ENCODE measurements at places on chromosomes 3 and 15.

DNA sequence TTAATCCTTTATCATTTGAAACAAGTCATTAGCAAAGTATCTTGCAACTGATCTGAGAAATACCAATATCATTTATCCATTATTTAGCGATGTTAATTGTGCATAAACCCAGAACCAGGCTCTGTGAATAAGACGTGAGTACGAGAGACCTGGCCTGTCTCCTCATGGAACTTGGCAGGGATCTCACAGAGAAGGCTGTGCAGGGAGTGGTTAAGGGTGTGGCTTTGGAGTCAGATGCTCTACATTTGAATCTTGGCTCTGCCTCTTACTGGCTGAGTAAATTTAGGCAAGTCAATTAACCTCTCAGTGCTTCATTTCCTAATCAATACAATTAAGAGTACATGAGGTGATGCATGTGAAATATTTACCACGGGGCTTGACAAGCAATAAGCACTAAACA, 39.9 kb upstream of the TBL1XR1 start:
- no peak for DNase-seq

DNA sequence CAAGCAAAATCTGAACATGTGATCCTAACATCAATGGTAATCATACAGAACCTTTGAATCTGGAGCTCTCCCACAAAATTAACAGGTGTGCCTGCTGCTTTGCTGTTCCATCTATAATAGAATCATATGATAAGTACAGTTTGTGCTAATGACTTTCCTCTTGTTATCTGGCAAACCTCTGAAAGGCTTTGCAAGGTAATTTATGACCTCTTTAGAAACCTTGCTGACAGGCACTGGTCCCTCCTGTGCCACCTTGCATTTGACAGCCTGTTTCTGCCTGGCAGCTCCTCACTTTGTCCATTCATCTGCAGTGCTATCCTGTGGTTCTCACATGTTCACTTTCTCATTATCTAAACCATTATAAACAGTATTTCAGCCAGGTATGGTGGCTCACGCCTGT, 10.2 kb upstream of the HTR3C start:
- DNase-seq, result no peak

DNA sequence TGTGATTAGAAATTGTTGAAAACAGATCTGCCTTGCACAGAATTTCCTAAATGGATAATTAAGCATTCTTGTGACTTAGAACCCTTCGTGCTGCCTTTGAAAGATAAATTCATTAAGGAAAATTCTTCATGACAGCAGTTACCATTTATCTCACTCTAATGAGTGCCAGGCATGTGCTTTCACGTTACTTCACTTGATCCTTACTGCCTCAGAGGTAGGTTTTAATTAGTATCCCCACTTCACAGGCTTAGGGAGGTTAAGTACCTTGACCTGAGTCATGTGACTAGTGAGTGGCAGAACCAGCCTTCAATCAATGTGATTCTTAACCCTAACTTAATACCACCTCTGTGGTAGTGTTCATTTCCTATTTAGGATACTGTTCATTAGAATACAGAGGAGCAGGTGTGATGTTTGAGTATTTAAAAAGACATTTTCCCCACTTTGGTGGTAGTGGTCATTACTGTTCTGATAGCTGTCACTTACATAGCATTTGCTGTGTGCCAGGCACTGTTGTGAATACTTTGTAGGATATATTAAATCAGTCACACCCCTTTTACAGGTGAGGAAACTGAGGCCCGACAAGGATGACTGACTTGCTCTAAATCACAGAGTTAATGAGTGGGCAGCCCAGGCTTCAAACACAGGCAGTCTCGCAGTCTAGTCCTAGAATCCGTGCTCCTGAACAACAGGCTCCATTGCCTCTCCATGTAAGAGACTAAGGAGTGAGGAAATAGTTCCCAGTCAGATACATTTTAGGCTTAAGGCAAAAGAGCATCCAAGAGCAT, 57.9 kb downstream of the RLBP1 start:
- DNase-seq, result no peak

GRCh38 chr15:87527416-87527815, 729.1 kb downstream of the NTRK3 start:
- no peak for DNase-seq

GRCh38 chr3:169660709-169661360, 2.7 kb downstream of the MECOM start:
- DNase-seq, result no peak

DNA sequence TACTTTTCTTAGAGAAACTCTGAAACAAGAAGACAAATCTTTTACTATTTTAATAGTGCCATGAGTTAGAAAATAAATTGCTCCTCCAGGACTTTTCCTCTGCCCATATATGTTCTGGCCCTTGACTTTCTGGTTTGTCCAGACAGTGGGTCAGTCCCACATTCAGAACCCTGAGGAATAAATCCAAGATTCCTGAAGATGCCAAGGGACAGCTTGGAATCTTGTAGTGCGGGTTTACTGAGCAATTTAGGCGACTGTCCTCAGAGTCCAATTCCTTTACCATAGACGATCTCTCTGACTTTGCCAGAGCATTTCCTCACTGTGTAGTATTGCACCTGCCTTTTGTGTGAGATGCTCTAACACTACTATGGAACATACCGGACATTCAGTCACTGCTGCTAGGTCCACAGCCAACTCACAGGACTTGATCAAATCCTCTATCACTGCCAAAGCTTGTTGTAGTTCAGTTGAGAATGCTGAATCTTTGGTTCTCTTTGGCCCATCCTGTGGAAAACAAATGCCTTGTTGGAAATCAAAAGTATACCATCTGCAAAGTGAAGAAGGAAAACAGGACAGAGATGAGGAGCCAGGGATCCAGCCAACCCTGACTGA, 37.4 kb upstream of the B3GNT5 start:
- DNase-seq, result no peak

DNA sequence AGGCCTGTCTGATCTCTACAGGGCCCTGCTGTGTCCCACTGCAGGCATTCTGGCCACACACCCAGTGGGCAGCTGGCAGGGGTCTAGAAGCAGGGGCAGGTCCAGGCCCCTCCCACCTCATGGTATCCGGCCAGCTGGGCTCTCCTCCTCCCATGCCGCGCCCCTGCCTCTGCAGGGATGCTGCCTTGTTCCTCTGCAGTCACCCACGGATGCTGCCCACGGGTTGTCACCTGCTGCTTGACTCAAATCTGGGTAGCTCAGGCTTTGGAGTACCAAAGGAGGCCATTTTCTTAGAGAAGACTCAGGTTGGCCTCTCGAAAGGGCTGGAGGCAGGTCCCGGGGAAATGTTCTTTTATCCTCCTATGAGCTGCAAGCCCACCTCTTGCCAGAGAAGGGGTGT, 25.0 kb downstream of the EFCAB12 start:
- no peak for DNase-seq

GRCh38 chr3:51966922-51967383, 301 bp downstream of the PCBP4 start:
- no peak for DNase-seq

GRCh38 chr15:77001351-77001750, 6.4 kb downstream of the PSTPIP1 start:
- DNase-seq, result no peak

- DNase-seq, result no peak
Observed at GRCh38 chr3:6746443-6746842, 114.5 kb upstream of the GRM7 start.

DNA sequence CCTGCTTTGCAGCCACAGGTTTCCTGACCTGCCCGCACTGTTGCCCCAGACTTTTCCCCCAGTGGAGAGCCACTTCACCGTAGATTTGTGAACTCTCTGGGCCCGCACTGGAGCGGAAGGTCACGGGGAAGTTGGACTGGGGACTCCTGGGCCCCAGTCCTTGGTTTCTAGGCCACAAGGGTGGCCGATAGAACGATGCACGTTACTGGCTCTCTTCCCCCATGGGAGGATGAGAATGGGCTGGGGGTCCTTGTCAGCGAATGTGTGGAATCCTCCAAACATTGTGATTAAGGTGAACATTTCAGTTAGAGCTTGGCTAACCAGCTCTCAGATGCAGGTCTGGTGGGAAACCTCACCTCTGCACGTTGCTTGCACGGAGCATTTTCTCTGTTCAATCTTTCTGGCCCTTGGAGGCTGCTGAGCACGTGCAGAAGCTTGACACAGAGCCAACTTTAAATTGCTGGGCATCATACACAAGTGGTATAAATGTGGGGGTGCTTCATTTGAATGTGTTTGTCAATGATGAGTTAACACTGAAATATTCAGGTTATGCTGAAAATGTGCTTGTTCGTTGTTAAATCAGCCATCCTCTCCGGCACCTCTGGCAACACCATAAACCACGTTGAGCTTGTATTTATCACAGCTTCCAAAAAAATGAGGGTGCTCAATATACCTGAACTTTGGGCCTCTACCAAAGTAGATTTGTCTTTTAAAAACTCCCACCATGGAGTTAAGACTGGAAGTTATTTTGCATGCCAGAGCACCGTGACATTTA, 976 bp downstream of the DIS3L start:
- no peak for DNase-seq

DNA sequence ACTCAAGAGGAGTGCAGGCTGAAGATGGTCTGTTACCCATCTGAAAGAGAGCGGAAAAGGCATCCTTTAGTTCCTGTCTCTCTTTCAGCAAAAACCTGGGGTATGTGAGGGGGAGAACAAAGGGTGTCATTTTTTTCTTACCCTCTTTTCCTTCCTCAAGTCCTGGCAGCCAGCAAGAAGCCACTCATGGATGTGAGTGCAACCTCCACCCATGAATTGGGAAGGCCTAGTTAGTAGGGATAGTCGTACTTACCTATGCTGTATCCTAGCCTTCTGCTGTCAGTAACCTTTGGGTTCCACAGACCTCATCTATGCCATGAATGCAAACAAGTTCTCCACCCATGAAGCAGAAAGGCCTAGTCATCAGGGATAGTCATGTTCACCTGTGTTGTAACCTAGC, 472.8 kb downstream of the ZIC1 start:
- DNase-seq, result no peak

GRCh38 chr3:47404431-47404876, 23.6 kb downstream of the PTPN23 start:
- no peak for DNase-seq

GRCh38 chr3:193742628-193743027, 149.6 kb downstream of the OPA1 start:
- DNase-seq, result no peak

DNA sequence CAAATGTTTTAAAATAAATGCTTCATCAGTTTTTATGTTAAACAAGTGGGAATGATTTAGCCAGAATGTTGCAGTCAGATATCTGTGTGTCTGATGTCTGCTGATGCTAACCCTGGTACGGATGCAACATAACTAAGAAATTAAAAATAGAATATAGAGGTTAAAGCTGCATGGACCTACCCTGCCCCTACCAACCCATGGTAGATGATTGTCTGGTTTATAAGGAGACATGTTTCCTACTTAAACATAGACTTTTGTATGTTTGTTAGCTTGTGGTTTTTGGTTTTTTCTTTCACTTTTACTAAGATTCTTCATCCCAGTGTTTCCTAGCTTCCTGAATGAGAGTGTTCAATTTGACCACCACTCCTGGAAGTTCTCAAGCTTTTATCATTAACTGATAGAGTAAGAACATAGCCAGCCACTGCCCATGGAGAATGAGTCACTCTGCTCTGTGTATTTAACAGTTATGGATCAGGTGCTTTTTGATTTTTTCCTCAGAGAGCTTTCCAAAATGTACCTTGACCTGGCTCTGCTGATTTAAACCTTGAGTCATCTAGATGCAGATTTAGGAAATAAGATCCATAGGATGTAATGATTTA, 70.7 kb upstream of the VEPH1 start:
- no peak for DNase-seq

- no peak for DNase-seq
Observed at GRCh38 chr15:51801391-51801835, 28.0 kb upstream of the TMOD3 start.

GRCh38 chr3:175240921-175241320, 381.8 kb downstream of the NAALADL2 start:
- DNase-seq, result no peak

GRCh38 chr3:72628065-72628464, 220.2 kb downstream of the SHQ1 start:
- no peak for DNase-seq

DNA sequence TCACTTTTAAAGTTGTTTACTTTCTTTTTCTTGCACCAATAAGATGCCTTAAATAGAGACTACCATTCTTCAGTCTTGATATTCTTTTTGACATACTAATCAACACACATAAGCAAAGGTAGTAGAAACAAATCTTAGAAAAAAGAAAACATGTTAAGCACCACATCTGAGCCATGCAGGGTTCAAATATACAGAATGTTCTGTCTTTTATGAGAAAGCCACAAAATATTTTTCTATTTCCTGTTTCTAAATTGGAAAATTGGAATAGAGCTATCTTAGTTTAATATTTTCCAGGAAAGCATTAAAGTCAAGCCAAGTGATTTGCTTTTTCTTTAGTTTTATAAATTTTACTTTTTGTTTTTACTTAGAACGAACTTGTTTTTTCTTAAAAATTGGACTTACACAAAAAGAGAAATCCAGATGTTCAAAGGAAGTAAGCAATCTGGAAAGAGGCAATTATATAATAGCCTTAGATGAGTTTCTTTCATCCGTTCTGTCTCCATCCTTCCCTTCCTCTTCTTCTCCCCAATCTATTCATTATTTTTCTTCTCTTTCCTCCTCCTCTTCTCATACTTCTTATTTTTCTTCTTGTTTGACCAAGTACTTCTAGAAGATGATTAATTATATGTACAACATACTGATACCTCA, 731.7 kb downstream of the SQOR start:
- DNase-seq, result no peak

- DNase-seq, result no peak
Observed at GRCh38 chr15:42083605-42083908, 10.8 kb downstream of the PLA2G4D start.

DNA sequence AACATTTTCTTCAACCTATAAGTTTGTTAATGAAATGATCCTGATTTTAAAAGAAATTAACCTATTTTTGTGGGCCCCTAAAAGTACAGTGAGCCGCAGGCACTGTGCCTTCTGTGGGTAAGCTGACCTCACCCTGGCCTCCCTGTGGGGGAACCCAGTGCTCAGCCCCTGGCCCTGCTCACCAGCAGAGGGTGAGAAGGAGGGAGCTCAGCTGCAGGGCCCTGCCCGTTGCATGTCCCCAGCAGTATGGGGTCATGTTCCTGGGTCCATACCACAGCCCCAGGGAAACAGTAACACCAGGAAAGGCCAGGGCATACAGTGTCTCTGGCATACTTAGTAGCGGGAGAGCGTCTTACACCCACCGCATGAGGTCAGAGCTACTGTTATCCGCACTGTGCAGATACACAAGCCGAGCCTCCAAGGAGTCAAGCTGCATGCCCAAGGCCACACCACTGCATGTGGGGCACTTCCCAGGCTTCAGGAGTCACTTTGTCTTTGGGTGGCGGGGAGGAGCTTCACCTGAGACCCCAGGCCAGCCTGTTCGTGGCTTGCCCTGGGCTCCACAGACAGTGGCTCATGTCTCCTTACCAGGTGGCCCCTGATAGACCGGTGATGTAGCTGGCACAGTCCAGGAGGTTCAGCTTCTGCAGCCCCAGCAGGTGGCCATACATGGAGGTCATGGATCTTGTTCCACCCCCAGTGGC, 22.6 kb upstream of the EHD4 start:
- no peak for DNase-seq
